ENCODE measurements at places on chromosomes 7 and 10.

- no peak for DNase-seq
Measured at GRCh38 chr7:25381818-25382589, 153.7 kb upstream of the NPVF start.

DNA sequence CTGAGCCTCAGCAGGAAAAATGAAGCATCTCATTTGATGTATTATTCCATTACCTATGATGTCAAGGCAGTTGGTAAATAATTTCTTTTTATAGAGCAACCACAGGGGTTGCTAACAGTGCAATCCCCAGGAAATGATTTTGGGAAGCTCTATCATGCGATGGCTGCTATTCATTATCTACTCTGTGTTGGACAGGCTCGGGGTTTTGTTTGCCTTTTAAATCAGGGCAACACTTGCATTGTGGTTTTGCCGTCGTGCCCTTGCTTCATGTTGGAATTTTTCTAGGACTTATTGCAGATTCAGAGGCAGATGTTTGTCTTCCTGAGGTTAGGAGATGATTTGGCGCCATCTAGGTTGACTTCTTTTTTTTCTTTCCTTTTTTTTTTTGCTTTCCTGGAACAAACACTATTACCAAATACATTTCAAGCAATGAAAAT is 128.4 kb downstream of the BICC1 start:
- DNase-seq: no peak

GRCh38 chr10:124606822-124607221 is 137.4 kb downstream of the FAM53B start:
- no peak for DNase-seq

DNA sequence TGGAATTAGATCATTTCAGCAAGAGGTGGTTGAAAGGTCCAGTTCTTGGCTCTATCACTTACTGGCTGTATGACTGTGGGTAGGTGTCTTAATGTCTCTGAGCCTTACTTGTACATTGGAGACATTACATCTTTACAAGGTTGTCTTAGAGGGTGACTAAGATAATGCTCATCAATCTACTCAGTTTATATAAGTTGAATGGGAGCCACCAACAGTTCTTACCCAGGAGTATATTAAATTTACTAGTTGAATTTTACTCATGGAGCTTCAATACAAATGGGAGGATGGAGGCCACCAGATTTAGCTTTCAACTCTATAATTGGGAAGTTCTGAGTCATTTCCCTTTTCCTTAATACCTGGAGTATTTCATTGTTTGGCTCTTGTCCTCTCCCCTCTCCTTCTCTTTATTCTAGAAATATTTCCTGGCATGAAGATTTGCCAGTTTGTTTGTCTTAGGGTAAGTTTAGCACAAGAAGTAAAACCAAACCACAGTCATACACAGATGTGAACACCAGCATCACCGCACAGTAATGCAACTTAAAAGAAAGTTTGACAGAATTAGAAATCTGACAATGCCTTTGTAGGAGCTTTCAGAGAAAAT is 222.8 kb downstream of the LRMDA start:
- DNase-seq: no peak

DNA sequence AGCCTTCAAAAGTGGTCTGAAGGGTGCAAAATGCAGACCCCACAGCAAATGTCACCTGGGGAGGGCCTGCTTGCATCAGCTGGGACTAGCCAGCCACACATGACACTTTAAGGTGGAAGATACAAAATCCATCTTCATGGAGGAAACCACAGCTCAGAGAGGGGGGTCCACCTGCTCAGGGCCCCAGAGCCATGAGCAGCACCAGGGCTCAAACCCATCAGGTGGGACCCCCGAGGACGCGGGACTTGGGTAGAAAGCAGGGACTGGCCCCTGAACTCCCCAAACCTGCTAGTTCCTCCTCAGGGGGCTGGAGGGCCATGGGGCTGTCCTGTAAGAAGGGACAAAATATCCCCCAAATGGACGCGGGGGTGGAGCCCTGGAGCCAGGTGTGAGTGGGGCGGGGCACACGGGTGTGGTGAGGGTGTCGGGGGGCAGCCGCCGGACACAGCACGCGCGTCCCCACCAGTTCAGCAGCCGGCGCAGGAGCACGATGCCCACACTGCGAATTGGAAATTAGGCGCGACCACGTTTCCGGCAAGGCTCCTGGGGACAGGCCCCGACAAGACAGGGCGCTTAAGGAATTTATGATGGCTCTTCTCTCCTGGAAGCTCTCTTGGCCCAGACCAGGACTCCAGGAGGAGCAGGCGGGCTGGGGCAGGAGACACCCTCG is 8.0 kb downstream of the PDGFA start:
- peak; percentile 34 for DNase-seq

DNA sequence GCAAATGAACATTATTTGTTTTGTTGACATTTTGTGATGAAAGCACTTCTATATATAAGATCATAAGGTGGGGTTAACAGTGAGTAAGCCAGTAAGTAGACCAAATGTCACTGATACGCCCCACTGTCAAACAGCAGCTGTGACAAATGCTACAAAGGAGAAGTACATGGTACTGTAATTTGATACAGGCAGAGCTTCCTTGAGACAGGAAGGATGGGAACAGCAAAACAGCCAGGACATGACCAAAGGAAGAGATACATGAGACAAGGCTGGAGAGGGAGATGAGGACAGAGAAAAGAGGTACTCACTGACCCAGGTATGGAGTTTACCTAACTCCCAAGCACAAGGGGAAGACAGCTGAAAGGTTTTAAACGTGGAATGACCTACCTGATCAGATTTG is 127.0 kb downstream of the SRPK2 start:
- DNase-seq: no peak

DNA sequence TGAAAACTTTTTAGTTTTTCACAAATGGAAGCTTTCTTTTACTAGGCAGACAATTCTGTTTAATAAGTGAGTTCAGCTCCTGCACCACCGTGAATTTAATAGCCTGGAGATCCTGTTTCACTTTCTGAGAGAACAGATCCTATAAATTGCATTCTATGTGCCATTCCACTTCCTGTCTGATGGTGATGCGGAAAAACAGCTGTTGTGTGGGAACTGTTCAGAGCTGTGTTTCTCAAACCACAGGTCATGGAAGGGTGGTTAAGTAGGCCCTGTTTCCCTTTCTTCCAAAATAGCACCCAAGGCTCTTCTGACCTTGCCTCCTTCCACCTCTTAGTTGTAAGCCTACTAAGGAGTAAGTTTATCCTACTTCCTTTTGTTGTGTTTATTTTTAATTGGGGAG is 97.2 kb upstream of the DKK1 start:
- no peak for DNase-seq

- DNase-seq: no peak
Measured at GRCh38 chr10:109837384-109837783, 85.9 kb downstream of the XPNPEP1 start.

GRCh38 chr7:124031919-124032318 is 948 bp downstream of the TMEM229A start:
- no peak for DNase-seq

- peak; percentile 71 for DNase-seq
Measured at GRCh38 chr10:31317652-31318381, 1.2 kb upstream of the ZEB1 start.

- no peak for DNase-seq
Measured at GRCh38 chr7:191105-191980, 1.0 kb upstream of the FAM20C start.

DNA sequence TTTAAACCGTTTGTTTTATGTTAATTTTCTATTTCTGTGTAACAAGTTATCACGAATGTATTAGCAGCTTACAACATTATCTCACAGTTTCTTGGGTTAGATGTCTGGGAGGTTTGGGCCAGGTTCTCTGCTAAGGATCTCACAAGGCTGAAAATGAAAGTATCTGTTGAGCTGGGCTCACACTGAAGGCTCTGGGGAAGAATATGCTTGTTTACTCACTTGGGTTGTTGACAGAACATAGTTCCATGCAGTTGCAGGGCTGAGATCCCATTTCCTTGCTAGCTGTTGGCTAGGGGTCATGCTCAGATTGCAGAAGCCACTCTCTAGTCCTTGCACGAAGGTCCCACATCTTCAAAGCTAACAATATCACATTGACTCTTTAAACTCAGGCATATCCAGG is 266.6 kb upstream of the GNAI1 start:
- no peak for DNase-seq

DNA sequence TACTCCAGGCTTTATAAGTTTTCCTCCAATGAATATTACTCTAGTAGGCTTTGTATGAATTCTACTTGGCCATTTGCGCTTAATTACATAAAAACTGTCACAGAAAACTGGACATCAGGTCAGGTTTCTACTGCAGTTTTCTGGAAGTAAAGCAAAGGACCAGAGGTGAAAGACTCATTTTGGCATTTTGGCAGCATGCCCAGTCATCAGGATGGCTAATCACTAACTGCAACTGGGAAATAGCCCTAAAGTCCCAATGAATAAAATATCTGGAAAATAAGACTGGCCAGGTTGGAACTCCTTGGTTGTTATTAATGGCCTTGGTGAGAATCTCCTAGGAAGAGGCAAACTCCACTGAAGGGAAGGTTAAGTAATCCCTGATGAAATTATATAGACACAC is 75.5 kb downstream of the COPG2 start:
- DNase-seq: no peak

DNA sequence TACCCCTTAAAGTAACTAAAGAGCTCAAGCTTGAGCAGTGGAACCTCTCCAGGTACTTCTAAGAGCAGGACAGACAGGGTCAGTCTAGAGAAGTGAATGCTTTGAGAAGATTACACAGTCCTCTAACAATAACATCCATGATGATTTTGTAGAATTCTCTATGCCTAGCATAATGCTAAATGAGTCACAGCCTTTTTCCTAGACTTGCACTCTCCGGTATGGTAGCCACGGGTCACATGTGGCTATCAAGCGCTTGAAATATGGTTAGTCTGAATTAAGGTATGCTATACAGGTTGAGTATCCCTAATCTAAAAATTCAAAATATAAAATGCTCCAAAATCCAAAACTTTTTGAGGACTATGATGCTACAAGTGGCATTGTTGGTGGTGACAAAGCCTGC is 166.6 kb upstream of the MKLN1 start:
- DNase-seq: no peak

GRCh38 chr7:139496528-139496927 is 13.1 kb upstream of the KLRG2 start:
- no peak for DNase-seq

GRCh38 chr10:58631715-58632114 is 119.0 kb downstream of the BICC1 start:
- no peak for DNase-seq

DNA sequence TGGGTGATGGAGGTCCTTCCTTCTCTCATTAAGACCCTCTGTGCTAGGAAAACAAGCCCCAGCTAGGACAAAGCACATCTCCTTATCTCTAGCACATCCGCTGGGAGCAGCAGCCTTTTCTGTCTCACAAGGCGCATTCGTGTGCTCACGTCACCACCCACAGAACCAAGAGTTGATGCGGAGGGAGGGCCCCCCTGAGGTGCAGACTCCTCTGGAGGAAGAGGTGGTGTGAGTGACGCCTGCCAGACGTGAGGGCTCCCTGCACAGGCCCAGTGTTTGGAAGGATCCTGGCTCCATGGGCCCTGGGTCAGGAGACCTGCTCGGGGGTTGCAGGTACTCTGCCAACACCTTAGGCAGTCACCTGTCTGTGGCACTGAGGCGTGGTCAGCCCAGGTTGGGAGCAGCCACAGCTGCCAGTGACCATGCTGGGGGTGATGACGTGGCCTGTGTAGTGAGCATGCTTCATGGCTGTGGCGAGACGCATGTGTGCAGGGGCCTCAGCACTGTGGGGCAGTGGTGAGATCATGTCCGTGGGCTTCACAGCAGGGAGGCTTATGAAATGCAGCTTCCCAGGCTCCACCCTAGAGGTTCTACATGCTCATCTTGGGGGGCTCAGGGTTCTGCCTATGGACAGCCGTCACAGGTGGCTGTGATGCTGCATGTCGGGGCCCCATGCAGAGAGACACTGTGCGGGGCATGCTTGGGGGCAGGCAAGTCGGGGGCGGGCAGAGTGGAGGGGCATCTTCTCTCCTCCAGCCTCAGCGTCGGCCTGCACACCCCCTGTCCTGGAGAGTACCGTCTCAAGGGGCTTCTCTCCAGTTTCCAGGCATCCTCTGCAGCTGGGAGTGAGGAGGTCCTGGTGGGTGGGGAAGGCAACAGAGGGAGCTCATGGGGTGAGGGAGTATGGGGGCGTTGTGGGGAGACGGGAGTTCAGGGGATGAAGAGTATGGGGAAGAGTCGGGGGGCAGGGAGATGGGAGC is 56.2 kb upstream of the DPYSL4 start:
- no peak for DNase-seq

- peak; percentile 42 for DNase-seq
Measured at GRCh38 chr7:99579956-99580777, 17.9 kb upstream of the TMEM225B start.

- DNase-seq: no peak
Measured at GRCh38 chr7:115689941-115690340, 340.6 kb downstream of the TFEC start.

- DNase-seq: no peak
Measured at GRCh38 chr10:103583871-103584215, 90.3 kb downstream of the NEURL1 start.

GRCh38 chr10:73773152-73773879 is 8.5 kb upstream of the CHCHD1 start:
- no peak for DNase-seq

- DNase-seq: peak; percentile 42
Measured at GRCh38 chr7:134450294-134451000, 8.5 kb downstream of the AKR1B1 start.

- DNase-seq: no peak
Measured at GRCh38 chr7:75847707-75848106, 31.1 kb upstream of the RHBDD2 start.

GRCh38 chr10:2023687-2024086 is 286.4 kb upstream of the ADARB2 start:
- no peak for DNase-seq

DNA sequence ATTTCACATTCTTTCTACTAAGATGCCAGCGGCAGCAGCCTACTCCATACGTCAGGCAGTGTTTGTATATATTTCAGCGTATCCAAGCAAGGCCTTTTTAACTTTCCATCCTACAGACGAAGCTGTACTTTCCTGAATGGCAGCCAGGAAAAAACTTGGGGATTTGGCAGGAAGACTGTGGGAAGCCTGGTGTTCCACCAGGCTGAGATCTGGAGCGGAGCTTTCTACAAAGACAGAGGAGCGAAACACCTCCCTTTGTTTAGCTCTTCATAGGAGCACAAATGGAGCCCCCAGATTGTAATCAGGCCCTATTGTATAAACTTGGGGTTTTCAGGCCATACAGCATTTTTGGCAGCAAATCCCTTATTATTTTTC is 143.8 kb downstream of the TES start:
- DNase-seq: no peak

DNA sequence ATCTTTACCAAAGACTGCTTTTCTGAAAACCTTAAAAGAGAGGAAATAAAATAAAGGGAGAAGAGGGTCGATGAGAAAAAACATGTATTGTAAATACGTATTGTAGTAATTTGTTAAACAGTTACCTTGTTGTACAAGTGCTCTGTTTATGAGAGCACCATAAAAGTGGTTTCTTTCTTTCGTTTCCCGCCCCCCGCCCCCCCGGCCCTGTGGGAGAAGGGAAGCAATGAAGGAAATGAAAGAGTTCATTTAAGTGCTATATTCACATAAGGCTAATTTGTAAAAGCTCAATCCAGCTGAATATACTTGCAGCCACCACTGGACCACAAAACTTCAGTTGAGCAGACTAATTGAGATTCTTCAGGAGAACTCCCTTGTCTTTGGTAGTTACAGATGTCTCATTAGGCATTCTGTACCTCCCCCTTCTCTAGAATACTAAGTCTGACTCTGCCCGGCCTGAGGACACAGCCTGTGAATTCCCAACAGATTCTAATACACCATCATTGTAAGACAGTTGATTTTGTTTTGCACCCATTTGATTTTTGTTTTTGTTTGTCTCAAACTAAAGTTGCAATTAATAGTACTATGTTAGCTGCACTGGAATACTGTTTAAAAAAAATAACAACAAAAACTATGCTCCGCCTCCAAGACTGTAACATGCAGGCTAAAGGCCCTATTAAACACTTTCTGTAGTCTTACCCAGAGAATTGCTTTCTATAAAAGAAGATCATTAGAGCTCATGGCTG is 124.9 kb downstream of the ARHGAP12 start:
- no peak for DNase-seq
